MV-4-11 (cell line): ENCODE measurements at places on chromosomes 2 and 18.

DNA sequence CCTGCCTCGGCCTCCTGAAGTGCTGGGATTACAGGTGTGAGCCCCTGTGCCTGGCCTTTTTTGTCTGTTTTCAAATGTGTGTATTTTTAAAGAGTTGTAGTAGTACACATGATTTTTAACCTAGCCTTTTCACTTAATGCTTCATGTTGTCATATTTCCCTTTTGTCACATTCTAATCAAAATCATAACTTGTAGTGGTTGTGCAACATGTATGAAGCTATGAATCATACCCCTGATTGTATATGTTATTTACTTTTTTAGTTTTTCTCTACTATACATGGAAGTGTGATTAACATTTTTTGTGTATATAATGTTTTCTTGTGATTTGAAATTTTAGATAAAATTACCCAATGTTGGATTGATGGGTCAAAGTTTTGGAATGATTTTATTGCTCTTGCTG is 8.5 kb downstream of the GEN1 start:
- DNase-seq: peak; percentile 28

DNA sequence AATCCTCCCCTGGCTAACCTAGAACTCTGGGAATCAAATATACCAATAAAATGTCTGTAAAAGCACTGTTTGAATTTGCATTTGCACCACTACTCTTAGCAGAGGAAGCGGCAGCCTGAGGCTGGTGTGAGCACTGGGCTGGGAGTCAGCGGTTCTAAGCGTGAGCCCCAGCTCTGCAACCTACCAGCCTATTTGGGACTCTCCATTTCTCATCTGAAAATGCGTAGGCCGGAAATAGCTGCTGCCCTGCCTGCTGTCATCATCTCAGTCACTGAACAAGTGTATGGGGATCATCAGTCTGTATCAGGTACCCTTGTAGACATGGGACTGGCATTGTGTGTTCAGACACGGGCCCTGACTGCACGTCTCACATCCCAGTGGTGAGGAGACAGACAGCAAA is 194.3 kb downstream of the ANKRD30B start:
- DNase-seq: no peak

DNA sequence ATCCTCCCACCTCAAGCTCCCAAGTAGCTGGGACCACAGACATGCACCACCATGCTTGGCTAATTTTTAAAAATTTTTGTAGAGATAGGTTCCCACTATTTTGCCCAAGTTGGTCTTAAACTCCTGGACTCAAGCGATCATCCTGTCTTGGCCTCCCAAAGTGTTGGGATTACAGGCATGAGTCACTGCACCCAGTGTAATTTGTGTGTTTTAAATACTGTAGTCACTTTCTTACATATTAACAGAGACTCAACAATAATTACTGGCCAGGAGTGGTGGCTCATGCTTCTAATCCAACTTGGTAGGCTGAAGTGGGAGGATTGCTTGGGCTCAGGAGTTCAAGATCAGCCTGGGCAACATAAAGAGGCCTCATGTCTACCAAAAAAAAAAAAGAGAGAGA is 293.0 kb downstream of the RDH14 start:
- DNase-seq: no peak

GRCh38 chr2:163729636-163730273 is 6.1 kb downstream of the FIGN start:
- DNase-seq: no peak

GRCh38 chr2:221428896-221429295 is 143.2 kb downstream of the EPHA4 start:
- DNase-seq: no peak

DNA sequence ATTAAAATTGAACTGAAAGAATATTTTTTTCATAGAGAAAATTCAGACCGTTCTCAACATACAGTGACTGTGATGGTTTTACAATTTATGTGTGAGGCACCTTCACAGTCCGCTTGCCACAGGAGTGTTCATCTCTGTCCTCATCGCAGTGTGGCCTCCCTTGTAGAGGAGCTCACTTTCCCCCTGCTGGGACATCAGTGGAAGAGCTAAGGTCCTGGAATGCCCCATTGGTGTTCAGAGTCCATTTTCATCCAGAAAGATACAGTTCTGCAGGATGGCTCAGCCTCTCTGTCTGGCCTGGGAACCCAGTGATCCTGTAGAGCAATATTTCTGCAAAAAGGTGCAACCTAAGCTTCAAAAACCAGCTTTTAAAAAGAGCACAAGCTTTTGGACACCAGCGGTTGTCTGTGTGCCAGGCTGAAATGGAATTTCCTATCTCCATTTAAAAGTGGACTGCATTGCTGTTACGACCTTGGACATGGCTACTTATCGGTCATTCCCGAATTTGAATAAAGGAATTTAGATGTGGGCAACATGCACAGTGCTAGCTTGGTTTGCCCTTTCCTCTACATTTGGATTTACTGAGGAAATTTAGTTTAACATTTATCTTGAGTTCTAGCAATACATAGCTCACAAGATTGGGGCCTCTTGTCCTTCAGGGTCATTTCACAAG is 26.7 kb upstream of the FAM237A start:
- no peak for DNase-seq

DNA sequence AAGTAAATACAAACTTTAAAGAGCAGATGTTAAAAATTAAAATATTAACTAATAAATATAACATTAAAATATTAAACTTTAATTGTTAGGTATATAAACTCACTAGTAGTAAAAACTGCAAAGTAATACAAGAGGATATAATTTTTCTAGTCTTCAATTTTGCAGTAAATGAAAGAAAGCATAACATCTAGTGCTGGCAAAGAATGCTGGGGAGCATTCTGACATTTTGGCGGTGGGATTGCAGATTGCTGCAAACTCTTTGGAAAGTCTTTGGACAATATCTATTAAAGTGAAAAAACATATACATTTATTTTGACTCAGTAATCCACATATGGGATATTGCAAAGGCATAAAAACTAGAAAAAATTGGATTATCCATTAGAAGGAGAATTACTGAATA is 175.0 kb downstream of the GCA start:
- DNase-seq: no peak

- DNase-seq: no peak
Observed at GRCh38 chr2:241425368-241425767, 69.3 kb downstream of the FARP2 start.

DNA sequence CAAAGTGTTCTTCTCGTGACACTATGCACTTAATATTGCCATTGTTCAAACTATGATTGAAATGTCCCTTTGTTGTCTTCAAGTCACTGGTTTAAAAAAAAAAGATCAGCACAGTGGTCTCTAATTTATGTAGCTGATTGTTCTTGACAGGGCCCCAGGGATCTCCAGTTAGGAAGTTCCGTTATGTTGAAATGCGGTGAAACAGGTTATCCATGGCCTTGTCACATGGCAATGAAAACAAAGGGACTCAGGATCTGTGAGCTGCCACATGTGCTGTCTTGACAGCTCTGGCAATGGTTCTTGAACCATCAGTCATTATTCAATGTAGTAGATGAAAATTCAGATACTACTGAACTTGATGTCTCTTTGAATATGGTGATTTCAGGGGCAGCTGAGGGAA is 147.4 kb downstream of the SETBP1 start:
- no peak for DNase-seq

GRCh38 chr2:236646441-236646840 is 76.8 kb downstream of the ACKR3 start:
- no peak for DNase-seq

GRCh38 chr2:238928520-238929241 is 80.8 kb downstream of the TWIST2 start:
- no peak for DNase-seq

DNA sequence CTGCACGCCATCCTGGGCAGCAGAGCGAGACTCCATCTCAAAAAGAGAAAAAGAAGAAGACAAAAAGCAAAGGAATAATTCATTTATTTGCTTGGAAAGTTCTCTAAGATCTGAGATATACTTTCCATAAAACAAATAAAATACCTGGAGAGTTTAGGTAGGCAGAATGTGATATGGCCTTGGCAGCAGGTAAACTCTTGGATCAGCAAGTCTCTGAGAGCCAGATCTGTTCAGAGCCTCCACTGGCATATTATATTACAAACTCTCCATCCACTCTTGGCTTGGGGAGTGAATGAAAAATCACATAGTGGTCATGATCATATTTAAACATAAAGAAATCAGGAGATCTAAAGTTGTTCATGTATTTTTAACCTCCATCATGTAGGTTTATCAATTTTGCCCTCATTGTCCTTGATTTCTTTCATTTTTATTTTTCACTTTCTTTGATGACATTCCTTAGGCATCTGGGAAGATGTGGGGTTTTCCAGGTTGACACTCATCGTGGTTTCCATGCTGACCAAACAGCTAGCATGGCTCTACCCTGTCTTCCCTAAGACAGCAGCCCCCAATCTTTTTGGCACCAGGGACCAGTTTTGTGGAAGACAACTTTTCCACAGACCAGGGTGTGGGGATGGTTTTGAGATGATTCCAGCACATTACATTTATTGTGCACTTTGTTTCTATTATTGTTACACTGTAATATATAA is 10.2 kb downstream of the LRRFIP1 start:
- DNase-seq: no peak

DNA sequence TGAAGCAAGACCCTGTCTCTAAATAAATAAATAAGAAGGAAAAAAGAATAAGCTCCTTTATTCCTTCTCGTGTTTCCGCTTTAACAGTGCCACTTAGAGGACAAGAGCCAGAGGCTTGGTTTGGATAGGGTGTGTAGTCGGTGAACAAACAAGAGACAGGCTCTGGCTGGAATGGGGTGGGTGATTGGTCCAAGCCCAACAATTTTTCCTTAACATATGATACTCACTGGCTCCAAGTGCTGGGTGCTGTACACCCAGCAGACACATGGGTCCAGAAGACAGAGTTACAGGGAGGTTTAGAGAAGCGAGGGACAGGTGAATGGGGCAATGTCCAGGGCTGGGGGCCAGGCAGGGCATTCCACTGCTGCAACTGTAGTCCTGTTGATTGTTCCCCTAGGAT is 77.8 kb downstream of the NCAPH start:
- no peak for DNase-seq

- no peak for DNase-seq
Observed at GRCh38 chr2:211351987-211352386, 795.6 kb downstream of the CPS1 start.

GRCh38 chr2:207640160-207640559 is 15.0 kb upstream of the METTL21A start:
- DNase-seq: no peak

DNA sequence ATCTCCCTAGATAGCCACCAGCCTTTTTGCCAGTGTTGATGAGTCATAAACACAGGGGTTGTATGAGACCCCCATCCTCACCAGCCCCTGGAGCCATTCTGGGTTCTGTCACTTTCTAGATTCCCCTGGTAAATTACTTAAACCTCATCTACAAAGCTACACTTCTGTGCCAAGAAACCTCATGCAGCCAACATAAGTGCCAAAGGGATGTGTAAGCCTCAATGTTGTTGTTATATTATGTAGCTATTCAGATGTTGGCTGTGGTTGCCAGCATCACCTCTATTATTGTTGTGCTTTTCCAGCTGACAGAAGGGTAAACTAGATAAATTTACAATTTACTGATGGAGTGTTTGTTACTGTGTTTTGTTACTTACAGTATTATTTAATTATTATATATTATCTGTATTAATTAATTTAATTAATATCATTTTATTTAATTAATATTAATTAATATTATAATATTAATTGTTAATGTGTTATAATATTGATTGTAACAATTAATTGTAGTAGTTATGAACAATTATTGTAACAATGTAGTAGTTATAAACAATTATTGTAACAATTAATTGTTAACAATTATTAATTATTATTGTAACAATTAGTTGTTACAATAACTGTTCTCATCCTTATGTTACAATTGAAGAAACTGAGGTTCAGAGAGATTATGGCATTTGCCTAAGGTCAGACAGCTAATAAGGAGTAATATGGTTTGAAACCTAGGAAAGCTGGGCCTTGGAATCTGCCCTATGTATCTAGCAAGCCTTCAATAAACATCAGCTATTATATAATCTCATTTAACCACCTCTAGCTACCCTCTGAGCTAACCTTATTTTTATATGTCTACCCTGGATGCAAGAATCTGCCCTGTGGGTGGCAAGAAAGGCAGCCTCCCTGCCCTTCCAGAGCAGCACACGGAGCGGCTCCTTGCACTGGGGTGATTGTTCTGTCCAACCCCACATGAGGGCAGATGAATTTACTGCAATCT is 36.1 kb downstream of the PSTPIP2 start:
- DNase-seq: no peak

DNA sequence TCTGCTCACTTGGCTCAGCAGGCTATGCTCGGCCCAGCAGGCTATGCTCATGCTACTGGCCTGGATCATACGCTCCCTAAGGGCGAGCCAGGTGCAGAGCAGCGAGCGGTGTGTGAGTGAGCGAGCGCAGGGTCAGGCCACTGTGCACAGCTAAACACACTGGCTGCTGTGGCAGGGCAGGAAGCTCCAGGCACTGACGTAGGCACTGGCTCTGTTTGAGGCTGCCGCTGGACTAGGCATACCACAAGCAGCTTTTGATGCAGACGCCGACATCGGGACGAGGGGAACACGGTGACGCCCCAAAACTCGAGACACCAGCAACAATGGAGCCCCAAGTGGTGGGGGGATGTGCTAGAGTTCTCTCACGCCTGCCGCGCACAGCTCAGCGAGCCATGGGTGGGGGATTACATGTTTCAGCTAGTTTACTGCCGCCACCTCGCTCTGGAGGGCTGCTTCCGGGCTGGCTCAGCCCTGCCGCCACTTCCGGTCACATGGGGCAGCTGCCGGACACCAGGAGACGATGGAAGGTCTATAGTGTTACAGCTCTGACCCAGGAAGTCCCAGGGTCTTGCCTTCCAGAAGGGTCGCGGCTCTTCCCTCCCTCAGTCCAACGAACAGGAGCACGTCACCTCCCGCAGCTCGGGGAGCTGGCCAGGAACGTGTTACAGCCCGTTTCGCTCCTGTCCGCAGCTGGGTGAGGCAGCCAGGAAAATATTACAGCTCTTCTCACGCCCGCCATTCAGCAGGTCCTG is 1176.9 kb upstream of the LRRTM1 start:
- DNase-seq: no peak

DNA sequence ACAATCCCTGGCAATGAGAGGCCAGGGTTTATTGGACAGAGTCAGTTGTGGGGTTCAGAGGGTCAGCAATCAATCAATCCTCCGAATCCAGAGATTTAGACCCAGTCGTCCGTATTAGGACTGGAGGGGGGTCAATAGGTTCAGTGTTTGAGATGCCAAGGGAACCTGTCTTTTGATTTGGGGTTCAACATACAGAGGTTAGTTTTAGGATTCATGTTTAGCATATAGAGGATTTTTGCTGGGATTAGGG is 292 bp downstream of the GMPPA start:
- no peak for DNase-seq

- DNase-seq: peak; percentile 59
Observed at GRCh38 chr18:63083020-63083531, 236.5 kb downstream of the BCL2 start.

DNA sequence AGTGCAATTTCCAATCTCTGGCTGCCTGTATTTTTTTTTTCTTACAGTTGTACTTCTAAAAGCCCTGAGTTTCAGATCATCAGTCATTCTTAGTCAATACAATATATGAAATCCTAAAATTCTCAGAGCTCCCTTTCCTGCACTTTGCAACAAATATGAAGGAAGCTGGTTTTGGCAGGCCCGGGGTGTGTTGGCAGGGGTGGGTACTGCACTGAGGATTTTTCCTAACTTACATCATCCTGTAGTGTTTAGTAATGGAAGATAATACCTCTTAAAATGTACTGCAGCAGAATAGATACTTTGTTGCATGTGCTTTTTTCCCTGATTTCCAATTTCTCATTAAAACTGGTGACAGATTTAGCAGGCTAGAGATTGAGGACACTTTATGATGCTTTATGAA is 374.6 kb downstream of the PTH2R start:
- DNase-seq: no peak
